Right lobe of liver (tissue), 6 donors: ENCODE measurements at places on chromosomes 13 and 19. TPM values are rescaled to one million over a fixed set of nuclear protein-coding genes. Genes with fewer than 3 reads are reported as not detected.
A peak's percentile ranks its signal among the peaks of the same experiment; 100 is the strongest.

The LSM14A gene
- total RNA-seq, result 41.2 TPM

The KIR2DL3 gene
- total RNA-seq, result not detected

The ZNF813 gene
- 1.2 TPM for total RNA-seq

The ZNF780B gene
- total RNA-seq, result 9.6 TPM

The MAP3K10 gene
- 7.0 TPM for total RNA-seq

DNA sequence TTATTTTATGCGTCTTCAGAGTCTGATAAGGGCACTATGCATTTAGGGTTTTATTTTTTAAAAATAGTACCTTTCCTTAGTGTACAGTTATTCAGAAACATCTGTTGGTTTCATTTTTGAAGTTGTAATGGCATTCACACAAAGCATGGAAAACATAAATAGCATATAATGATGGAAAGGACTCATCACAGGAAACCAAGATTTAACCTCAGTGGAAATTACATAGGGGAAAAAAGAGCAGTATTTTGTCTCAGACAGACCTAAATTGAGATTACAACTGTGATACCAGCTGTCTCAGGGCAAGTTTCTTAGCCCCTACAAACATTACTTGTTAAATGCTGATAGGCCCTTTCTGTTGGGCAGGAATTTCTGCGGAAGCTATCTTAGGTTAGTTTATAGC is 57.2 kb downstream of the NHLRC3 start:
- H3K27ac ChIP-seq, result no peak overlapping the region
- H3K36me3 ChIP-seq, result no peaks in the 10 kb centered on the region
- no peak overlapping the region for H3K4me3 ChIP-seq

DNA sequence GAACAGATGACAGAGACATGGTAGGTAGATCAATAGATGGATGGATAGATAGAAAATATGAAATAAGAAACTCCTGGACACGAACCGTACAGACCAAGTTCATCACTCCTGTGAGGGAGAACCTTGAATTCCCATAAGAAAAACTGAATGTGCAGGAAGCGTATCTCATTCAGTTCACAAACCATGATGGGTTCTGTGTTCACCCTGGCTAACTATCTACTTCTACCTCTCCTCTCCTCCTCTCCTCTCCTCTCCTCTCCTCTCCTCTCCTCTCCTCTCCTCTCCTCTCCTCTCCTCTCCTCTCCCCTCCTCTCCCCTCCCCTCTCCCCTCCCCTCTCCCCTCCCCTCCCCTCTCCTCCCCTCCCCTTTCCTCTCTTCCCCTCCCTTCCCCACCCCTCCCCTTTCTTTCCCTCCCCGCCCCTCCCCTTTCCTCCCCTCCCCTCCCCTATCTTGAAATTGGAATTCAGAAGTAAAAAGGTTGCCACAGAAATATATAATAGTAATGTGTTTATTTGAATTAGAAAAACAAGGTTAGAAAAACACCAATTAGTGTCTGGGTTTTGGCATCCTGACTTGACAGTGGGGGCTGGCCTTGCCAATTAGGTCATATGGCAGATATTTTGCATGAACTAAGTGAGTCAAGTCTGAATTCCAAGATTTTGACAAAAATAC is 75.9 kb downstream of the ANKRD10 start:
- DNase-seq, result no peak
- no peaks in the 10 kb centered on the region for H3K36me3 ChIP-seq
- no peak overlapping the region for H3K27ac ChIP-seq
- no peaks in the 10 kb centered on the region for H3K27me3 ChIP-seq
- H3K4me3 ChIP-seq, result no peak overlapping the region

DNA sequence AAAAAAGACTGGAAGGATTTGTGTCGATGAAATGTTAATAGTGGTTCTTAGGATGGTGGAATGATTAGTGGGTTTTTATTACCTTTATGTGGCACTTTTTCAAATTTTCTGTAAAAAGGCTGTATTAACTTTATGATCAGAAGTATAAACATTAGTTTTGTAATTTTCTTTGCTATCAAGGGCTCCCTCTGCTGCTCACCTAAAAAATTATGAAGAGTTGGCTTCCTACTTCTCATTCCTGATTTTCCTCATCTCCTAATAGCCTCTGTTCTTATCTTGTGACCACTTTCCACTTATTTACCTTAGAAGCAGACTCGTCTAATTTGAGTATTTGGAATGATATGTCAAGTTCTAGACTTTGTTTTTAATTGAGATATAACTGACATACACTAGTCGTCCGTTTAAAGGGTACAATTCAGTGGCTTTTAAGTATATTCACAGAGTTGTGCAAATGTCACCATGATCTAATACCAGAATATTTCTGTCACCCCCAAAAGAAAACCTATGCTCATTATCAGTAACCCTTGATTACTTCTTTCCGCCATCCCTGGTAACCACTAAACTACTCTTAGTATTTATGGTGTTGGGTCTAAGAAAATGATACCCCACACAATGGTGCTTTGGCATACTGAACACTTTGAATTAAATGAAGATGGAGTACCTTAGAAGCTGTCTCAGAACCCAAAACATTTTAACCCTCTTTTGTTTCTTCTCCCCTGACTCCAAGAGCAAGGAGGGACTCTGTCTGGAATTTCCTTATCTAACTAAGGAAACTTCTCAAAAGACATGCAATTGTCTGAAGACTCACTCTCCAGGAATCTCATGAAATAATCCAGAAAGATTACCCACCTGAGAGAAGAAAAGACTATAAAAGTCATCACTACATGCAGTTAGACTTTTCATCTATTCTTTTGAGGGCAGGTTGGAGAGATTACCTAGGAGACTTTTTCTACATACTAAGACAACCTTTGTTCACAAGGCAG is 311.3 kb downstream of the DLEU7 start:
- no peaks in the 10 kb centered on the region for H3K36me3 ChIP-seq
- no peak overlapping the region for H3K27ac ChIP-seq
- no peak for DNase-seq
- H3K27me3 ChIP-seq, result no peaks in the 10 kb centered on the region

DNA sequence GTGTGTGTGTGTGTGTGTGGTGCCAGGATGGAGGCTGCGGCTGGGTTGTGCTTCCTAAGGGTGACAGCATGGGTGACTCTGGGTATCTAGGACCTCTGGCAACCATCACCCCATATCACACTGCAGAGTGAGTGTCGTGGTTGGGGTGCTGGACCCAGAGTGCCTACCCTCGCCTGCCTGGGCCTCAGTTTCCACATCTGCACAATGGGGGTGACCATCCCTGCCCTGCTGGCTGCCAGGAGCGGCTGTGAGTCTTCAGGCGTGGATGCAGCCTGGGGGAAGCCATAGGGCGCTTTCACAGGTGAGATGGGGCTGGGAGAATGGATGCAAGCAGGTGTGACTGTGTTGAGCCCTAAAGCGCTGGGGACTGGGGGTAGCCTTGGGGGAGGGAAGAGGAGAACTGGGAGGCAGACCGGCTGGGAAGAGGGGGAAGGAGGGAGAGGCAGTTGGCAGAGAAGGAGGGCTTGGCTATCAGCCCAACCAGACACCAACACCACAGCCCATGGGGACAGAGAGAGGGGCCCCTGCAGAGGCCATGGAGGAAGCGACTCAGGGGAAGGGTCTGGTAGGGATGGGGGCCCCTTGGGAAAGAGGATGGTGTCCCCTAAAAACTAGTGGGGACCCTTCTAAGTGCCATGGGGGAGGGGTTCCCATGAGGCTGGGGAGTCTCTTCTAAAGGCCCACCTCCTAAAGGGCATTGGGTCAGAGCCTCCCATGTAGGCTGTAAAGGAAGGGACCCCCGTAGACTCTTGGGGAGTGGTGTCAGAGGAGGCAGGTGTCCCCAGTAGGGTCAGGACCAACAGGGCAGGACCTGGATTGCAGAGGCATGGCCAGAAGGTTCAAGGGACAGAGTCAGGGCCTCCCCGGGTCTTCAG is 1.7 kb downstream of the PLPPR2 start:
- DNase-seq, result no peak
- no peaks in the 10 kb centered on the region for H3K36me3 ChIP-seq
- H3K4me3 ChIP-seq, result no peak overlapping the region
- no peak overlapping the region for H3K27ac ChIP-seq
- H3K27me3 ChIP-seq, result no peaks in the 10 kb centered on the region

- no peaks in the 10 kb centered on the region for H3K36me3 ChIP-seq
- H3K27ac ChIP-seq, result no peak overlapping the region
- H3K27me3 ChIP-seq, result no peaks in the 10 kb centered on the region
- peaks cover 40% of the 10 kb centered on the region for H3K4me1 ChIP-seq
Observed at GRCh38 chr13:20499986-20500385, 25.7 kb downstream of the CRYL1 start.

DNA sequence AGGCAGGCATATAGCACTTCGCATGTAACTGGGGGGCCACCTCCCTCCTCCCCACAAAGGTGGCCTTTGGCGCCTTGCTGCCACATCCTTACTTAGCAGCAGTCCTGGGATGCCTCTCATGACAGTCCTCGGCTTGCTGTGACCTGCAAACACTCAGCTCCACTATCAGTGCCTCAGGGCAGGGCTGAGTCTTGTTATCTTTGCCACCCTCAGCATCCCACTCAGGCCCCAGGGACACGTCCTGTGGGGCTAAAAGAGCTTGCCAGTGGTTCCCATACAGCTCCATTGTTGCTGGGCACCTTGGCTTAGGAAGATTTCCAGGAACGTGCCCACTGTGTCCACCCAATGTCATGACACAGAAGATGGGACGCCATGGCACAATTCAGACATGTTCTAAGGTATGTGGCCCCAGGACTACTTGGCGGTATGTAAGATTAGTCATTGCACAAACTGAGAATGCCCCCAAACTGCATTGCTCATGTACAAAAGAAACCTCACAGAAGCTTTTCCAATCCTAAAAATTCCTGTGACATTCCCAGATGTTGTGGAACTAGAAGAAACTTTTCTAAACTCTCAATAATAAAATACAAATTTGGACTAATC is 16.3 kb downstream of the DOCK9 start:
- no peak overlapping the region for H3K4me3 ChIP-seq
- H3K36me3 ChIP-seq, result no peaks in the 10 kb centered on the region
- peaks cover 6% of the 10 kb centered on the region for H3K4me1 ChIP-seq
- no peak overlapping the region for H3K27ac ChIP-seq
- DNase-seq, result no peak

DNA sequence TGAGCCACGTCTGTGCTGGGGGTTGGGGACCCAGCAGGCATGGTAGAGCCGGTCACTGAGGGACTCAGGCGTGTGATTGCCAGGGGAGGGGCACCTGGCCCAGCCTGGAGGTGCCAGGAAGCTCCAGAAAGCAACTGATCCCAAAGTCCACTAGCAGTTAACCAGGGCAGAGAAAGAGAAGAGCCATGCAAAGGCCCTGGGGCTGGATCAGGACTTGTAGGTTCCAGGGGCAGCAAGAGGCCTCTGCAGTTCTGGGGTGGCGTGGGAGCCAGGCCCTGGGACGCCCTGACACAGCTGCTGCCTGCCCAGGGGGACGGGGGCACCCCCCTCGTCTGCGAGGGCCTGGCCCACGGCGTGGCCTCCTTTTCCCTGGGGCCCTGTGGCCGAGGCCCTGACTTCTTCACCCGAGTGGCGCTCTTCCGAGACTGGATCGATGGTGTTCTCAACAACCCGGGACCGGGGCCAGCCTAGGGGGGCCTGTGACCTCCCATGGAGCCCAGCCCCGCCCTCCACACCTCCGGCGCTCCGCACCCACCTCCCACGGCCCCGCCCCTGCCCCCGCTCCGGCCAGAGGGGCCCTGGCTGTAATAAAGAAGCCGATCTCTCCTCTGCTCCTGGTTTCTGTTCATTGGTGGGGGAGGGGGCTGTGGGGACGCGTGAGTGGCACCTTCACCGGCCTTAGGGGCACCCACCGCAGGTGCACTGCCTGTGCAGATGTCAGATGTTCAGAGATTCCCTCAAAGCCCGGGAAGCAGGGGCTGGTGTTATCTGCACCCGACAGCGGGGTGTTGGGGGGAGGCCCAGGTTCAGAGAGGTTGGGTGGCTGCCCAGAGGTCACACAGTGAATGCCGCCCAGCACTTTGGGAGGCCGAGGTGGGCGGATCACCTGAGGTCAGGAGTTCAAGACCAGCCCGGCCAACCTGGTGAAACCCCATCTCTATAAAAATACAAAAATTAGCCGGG is 4.1 kb downstream of the AZU1 start:
- no peaks in the 10 kb centered on the region for H3K36me3 ChIP-seq
- no peaks in the 10 kb centered on the region for H3K27me3 ChIP-seq
- H3K27ac ChIP-seq, result no peak overlapping the region
- no peak overlapping the region for H3K4me3 ChIP-seq
- H3K4me1 ChIP-seq, result no peaks in the 10 kb centered on the region

- no peak overlapping the region for H3K27ac ChIP-seq
- DNase-seq, result no peak
- H3K4me1 ChIP-seq, result no peaks in the 10 kb centered on the region
- H3K36me3 ChIP-seq, result no peaks in the 10 kb centered on the region
- peaks cover 3% of the 10 kb centered on the region for H3K27me3 ChIP-seq
- H3K4me3 ChIP-seq, result no peak overlapping the region
Observed at GRCh38 chr13:101149735-101150384, 266.4 kb downstream of the NALCN start.

DNA sequence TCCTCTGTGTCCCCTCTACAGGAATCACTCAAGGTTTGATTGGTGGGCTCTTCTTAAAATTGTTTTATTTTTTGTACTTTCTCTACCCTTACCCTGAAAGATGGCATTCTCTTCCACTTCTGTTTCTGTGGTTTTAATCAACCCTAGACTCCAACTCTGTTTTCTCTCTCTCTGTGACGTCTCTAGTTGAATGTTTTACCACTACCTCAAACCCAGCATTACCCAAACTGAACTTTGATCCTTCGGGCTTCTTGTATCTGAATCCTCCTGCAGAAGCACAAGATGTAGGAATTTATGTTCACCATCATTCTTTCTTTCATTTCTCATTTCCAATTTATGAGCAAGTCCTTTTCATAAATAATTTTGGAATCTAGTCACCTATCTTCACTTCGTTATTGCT is 39.9 kb downstream of the PCCA start:
- H3K4me3 ChIP-seq, result no peak overlapping the region
- no peak overlapping the region for H3K27ac ChIP-seq
- H3K36me3 ChIP-seq, result no peaks in the 10 kb centered on the region
- no peak for DNase-seq

DNA sequence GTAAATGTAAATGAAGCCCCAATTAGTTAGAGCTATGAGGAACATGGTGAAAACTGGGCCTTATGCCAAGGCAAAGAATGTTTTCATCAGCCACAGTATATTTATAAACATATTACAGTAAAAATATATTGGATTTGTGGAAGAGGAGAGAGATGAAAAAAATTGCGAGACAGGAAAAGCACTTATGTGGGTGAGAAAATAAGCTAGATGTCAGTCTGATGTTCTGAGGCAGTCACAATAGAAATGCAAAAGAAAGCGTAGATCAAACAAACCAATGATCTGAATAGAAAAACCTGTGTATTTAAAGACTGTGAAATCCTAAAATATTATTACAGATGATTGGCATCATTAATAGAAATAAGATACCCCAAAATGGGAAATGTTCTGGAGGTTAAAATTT is 1332.5 kb downstream of the SLITRK5 start:
- no peaks in the 10 kb centered on the region for H3K27me3 ChIP-seq
- no peak for DNase-seq
- H3K4me1 ChIP-seq, result no peaks in the 10 kb centered on the region
- H3K4me3 ChIP-seq, result no peak overlapping the region

- no peak for DNase-seq
- H3K27me3 ChIP-seq, result no peaks in the 10 kb centered on the region
- no peaks in the 10 kb centered on the region for H3K4me1 ChIP-seq
- H3K36me3 ChIP-seq, result no peaks in the 10 kb centered on the region
- no peak overlapping the region for H3K27ac ChIP-seq
Observed at GRCh38 chr19:1220477-1220930, 14.9 kb downstream of the STK11 start.

- H3K27ac ChIP-seq, result no peak overlapping the region
- no peaks in the 10 kb centered on the region for H3K27me3 ChIP-seq
- H3K4me1 ChIP-seq, result no peaks in the 10 kb centered on the region
- H3K36me3 ChIP-seq, result no peaks in the 10 kb centered on the region
- no peak overlapping the region for H3K4me3 ChIP-seq
Observed at GRCh38 chr13:24071423-24072075, 89.0 kb upstream of the SPATA13 start.

- peaks cover 2% of the 10 kb centered on the region for H3K4me1 ChIP-seq
- H3K36me3 ChIP-seq, result no peaks in the 10 kb centered on the region
- no peak overlapping the region for H3K4me3 ChIP-seq
- peak overlapping the region; percentile 45 for H3K27ac ChIP-seq
- H3K27me3 ChIP-seq, result peaks cover 10% of the 10 kb centered on the region
Observed at GRCh38 chr13:76879203-76879882, 6.9 kb downstream of the KCTD12 start.
